ENCODE measurements at places on chromosomes 2 and 18.

DNA sequence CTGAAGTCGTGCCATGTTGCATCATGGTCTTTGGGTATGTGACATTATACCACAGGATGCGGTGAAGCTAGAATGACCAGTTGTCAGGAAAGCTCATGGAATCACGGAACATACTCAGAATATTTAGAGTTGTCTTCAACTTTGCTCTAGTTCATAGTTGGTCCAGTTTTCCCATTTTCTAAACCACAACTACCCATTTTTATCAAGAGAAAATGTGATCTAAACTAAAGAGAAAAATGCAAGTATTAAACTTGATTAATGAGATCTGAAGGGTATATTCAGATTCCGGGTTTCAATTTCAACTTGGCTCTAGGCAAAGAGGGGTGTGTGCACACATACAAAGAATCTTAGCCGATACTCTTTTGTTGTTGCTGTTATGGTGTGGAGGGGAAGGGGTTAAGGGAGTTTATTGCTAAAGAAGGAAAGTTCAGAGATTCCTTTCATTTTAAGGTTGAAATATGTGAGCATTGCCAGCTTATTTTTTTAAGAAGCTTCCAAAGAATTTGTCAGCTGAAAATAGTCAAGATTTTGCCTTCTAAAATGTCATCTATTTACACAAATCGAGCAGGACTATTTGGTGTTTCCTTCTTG lies 516.6 kb upstream of the ZEB2 start:
- no peak for DNase-seq

DNA sequence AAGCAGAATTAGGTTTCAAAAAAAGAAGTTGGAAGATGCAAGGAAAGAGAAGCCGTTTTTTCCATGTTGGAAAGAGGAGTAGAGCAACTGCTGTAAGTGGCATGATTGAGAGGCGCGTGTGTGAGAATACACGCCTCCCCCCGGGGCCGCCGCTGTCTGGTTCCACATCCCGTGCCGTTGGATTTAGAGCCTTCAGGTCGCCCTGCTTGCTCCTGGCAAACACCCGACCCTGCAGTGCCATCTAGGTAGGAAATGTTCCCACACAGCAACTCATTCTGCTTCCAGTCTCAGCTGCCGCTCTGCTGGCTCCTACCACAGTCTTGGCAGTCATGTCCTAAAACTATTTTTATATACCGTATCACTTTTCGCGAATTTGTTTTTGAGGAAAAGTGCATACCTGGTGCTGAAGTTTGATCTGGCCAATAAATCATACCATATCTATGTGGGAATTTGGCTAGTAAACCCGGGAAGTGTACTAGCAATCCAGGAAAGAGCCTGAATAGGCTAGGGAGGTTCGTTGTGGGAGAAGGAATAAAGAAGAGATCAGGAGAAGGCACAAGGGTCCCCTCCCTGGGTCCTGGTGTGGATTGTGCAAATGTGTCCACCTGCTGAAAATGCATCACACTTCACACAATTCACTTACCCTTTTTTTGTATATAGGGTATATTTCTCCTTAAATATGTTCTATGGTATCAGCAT lies 372.7 kb downstream of the FBXO15 start:
- no peak for DNase-seq

DNA sequence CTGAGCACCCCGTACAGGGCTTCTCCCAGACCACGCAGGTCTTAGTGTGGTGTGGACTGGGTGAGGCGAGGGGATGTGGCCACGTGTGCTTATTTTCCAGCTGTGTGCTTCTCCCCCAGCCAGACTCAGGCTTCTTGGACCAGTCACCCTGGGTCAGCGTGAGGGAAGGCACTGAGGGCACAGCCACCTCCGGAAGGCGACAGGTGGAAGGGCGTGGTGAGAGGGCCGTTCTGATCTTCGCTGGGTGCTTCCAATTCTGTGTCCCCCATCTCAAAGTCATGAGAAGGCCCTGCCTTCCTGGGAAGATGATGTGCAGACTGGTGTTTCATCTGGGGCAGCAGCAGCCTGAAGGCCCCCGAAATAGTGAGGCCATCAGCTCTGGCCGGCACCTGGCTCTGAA lies 169.7 kb upstream of the MYCN start:
- no peak for DNase-seq

- DNase-seq, result peak; percentile 12
Observed at GRCh38 chr18:27411911-27412310, 226.8 kb upstream of the CHST9 start.

- DNase-seq, result no peak
Observed at GRCh38 chr2:235501673-235502031, 7.8 kb downstream of the AGAP1 start.
